ENCODE measurements at places on chromosomes 3 and 15.

- DNase-seq = no peak
Observed at GRCh38 chr15:34837246-34838016, 42.1 kb upstream of the ACTC1 start.

DNA sequence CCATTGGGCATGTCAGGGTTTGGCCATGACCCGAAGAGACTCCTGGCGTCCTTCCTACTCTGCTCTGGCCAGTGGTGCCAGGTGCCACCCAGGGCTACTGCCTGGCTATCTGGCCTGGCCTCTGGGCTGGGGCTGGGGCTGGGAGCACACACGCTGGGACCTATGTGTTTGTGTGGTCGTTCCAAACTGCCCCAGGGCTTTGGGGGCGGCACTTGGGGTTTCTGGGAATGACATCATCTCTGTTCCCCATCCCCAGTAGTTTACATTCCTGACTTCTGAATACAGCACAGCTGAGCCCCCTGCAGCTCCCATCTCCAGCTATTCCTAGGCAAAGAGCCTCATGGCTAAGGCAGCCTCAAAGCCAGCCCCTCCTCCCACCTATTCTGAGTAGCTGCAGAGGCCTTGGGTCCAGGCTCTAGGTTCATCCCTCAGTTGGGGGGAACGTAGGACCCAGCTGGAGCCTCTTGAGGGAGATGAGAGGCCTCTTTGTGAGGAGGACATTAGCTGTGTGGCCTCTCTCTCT lies 24.3 kb downstream of the PLEKHO2 start:
- DNase-seq = peak; percentile 42

GRCh38 chr3:156341831-156342416 lies 213.0 kb downstream of the SSR3 start:
- DNase-seq = no peak

GRCh38 chr3:76456322-76456721 lies 583.6 kb upstream of the ROBO2 start:
- no peak for DNase-seq

- DNase-seq = no peak
Observed at GRCh38 chr15:58755956-58756355, 6.4 kb upstream of the ADAM10 start.

Data from caudate nucleus (tissue), 63 donors.